ENCODE measurements at places on chromosomes 12 and 14.

GRCh38 chr12:45732250-45732649 lies 2.7 kb downstream of the ARID2 start:
- no peak for DNase-seq

DNA sequence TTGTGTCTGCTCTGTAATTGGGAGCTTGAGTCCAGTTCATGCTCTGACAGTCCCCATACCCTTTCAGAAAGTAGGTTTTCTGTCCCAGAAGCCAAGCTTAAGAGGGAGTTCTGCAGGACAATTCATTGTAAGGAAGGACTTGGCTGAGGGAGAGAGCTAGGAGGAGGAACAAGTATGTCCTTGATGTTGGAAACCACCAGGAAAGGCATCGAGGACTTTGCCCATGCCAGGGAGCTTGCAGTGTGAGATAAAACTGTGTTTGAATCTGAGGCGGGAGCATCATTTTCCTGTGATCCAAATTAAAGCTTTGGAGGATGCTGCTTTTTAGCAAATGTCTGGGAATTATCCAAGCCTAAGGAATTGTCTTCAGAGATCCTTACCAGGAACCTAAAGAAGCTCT lies 175.3 kb downstream of the EMP1 start:
- DNase-seq: no peak

DNA sequence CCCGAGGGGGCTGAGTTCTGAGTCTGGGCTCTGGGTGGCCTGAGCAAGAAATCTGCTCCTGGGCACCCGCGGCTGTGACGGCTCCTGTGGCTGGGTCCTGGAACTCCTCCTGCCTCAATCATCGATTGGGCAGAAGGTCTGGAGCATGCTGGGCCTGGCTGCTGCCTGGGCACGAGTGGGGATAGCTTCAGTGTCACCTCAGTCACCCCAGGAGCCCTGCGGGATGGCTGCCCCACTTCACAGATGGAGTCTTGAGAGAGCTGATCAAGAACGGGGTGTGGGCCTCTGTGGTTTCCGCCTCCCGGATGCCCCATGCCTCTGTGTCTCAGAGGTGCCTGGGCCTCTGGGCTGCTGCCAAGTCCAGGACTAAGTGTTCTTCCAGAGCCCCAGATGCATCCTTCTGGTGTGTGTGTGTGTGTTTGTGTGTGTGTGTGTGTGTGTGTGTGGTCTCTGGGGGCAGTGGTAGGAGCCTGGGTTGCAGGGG lies 185.6 kb upstream of the C14orf180 start:
- DNase-seq: no peak

DNA sequence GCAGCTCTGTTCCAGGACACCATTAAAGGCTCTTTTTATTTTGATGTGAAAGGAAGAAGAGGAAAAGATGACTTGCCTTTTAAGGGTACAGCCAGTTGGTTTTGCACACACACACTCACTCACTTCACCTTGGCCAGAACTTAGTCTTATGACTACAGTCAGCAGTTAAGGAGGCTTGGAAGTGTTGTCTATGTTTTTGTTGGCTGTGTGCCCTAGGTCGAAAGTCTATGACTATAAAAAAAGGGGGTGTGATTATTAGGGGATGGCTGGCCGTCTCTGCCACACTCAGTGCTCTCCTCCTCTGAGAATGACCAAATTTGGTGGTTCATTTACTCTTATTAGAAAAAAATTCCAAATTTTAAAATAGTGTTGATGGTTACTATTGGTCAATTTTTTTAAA lies 139.5 kb upstream of the OTX2 start:
- no peak for DNase-seq

- no peak for DNase-seq
Measured at GRCh38 chr12:6716874-6717437, 6.9 kb upstream of the COPS7A start.

DNA sequence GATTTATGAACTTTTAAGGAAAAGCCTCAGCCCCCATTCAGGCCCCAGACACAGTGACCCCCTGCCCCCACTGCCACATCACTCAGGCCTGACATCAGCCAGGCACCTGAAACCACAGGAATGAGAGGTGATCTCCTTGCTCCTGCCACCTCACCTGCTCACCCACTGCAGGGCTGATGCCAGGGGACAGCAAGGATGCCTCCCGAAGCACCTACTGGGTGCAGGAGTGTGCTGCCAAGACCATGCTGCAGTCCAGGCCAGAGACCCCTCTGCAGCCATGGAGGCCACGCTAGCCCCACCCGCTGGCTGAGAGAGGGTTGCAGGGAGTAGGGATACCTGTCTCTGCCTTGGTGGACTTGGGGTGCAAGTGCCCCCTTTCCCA lies 18.6 kb upstream of the KRT7 start:
- DNase-seq: no peak

DNA sequence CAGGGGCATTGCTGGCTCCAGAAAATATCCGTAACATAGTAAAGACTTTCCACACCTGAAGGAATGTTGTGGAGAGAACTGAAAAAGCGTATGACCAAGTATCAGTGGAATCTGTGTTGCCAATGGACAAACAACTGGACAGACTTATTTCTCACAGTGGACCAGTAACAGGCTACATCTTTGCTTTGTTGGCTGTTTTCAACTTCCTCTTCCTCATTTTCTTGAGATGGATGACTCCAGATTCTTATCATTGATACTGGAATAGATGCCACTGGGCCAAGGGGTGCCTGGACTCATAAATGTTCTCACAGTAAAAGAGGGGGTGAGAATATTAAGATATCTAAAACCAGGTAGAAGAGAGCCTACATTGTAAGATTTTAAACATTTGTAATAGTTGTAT lies 6.4 kb downstream of the GAS2L3 start:
- DNase-seq: no peak

GRCh38 chr12:131673888-131674257 lies 37.0 kb upstream of the SFSWAP start:
- no peak for DNase-seq

GRCh38 chr12:3632256-3632655 lies 120.7 kb downstream of the CRACR2A start:
- DNase-seq: no peak

GRCh38 chr12:31005944-31006361 lies 67.7 kb upstream of the DDX11 start:
- no peak for DNase-seq

DNA sequence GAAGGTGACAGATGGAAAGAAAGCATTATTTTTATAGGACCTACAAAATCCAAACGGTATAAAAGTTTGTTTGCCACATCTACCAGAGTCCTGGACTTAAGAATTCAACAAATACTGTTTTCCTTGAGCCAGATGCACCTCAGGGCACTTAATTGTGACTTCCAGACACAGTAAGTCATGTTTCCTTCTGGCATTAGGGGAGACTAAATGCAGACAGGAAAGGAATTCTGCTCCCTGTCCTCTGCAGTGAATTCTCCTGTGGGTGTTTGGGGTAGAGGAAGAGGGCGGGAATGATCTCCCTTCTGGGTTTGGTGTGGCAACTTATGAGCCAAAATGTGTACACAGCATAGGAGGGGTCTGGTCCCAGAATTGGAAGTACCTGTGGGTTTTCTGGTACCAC lies 93.9 kb upstream of the ZDHHC17 start:
- no peak for DNase-seq

- DNase-seq: no peak
Measured at GRCh38 chr14:71089971-71090370, 182.7 kb downstream of the PCNX1 start.

DNA sequence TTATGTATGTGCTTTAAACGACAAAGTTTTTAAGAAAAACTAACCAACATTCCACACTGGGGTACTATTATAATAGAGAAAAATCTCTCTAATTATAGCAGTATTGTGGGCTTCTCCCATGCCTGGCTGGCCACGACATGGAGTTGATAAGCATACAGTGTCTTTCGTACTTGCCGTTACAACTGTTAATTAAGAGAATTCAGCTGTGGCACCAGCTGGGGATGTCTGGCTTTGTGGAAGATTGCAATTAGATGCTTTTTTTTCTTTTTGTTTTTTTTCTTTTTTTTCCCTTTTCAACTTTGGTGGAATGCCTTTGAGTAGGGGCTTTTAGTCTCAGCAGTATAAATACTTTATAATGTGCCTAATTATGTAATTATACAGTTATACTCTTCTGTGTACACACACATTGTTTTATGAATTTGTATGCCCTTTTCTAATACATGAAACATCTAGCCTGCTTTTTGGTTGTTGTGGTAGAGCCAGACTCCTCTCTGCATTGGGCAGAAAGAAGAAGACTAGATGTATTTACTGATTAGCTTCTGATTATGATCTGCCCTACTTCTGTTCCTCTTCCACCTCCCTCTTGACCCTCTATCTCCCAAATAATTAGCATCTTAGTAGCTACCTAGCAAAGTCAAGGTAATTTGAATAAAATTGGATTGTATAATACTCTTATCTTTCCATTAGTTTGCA lies 76.4 kb downstream of the SUSD6 start:
- DNase-seq: no peak

DNA sequence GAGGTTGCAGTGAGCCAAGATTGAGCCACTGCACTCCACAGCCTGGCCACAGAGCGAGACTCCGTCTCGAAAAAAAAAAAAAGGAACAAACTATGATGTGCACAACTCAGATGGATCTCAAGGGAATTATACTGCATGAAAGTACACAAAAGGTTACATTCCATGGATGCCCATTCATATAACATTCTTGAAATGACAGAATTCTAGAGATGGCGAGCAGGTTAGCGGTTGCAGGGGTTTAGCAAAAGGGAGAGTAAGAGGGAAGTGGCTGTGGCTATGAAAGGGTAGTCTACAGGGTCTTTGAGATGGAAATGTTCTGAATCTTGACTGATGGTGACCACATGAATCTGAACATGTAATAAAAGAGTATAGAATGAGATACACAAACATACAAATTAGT lies 49.7 kb downstream of the CKB start:
- DNase-seq: no peak

- DNase-seq: no peak
Measured at GRCh38 chr12:34600592-34601462, 578.5 kb downstream of the ALG10 start.

DNA sequence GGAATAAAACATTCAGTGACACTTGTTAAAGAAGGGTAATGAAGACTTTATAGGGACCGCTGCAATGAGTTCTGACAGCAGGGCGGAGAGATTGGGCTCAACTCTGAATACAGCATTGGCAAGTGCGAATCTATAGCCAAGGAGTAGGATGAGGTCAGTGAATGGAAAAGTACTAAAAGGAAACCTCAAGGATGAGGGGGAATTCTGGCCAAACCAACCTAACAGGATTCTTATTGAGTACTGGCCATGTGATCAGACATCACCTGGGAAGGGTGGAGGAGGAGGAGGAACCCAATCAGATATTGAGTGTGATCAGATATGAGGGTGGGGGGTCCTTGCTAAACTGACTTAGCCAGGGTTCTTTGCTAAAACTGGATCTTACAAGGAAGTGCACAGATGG lies 31.0 kb downstream of the DRAM1 start:
- no peak for DNase-seq

DNA sequence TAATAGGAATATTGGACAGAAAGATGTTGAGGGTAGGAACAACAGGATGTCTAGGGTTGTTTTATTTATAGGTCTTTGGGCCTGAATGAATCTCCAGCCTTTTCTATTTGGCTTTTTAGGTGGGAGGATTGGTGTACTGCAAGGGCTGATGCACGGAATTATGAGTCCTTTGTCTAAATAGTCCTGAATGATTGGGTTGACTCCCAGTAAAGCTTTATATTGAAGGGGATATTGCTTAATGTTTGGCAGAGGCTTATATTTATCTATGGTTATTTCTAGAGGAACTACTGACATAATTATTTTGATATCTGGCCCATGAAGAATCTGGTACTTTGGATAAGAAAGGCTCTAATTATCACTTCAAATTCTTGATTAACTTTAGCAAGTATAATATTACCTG lies 253.6 kb upstream of the AVPR1A start:
- DNase-seq: no peak

- DNase-seq: no peak
Measured at GRCh38 chr12:24960222-24960855, 11.4 kb upstream of the BCAT1 start.

DNA sequence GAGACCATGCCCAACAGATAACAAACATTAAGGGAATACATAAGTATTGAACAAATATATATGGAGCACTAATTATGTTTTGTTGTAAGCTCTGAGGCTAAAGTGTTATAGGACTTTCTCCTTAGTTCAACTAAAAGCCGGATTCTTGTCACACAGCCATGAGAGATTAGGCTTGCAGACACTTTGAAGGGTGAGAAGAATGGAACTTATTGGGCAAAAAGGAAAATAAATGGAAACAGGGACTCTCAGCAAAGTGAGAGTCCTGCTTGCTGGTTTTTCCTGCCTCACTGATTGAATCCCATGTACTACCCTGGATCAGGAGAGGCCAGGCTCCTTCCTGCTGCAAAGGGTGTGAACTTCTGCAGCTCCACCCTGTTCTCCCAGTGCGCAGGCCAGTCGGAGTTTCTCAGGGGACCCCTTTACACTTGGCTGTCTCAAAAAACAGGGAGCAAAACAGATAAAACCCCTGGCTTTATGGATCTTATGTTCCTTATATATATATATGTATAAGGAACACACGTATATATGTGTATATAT lies 77.1 kb upstream of the FUT8 start:
- no peak for DNase-seq

DNA sequence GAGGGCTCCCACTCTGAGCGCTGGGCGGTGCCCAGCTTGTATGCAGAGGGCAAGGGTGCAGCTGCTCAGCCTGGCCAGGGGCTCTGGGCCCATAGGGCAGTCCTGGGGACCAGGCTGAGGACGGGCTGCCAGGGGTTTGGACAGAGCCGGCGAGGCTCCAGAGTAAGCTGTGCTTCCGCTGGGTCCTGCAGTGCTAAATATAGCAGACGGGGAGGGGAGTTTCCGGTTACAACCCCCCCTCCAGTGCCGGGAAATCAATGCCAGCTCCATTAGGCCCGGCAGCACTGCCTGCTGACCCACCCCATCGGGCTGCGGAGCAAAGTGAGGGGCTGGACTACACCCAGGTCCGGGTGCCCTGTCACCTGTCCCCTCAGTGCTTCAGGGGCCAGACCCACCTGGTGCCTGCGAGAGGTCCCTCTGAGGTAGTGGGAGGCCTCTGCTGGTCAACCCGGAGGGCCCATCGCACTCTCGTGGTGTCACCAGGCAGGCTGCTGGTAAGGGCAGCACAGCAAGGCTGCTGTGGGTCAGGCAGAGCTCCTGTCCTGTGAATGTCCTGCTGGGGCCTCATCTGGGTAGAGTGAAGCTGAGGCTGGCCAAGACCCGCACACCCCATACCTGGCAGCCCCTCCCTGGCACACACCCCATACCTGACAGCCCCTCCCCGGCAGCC lies 2.6 kb upstream of the JAG2 start:
- no peak for DNase-seq

DNA sequence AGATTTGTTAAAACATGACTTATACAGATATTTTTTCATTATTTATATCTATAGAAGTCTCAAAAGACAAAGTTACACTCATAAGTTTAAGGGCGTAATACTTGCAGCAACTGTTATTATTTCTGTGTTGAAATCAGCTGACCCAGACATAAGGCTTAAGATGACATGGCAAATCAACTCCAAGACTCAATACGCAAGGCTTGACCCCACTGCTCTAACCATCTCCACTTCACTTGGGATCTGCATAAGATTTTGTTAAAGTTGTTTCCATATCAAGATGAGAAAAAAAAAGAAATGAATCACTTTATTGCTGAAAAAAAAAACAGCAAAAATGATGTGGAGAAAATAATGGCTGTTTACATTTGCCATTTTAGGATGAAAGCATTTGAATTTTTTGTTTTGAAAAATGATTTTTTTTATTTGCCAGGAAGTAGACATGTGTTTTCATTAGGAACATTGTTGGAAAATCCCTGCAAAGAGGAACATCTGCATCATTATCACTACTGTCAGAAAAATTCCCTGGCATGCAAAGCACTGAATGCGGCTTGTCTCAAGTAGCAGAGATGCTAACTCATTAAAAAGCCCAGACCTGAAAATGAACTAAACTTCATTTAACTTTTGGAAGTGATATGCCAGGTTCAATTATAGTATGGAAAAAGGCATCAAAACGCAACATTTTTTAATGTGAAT lies 73.5 kb downstream of the LIN7A start:
- no peak for DNase-seq
